ENCODE measurements at places on chromosomes 2 and 18.

DNA sequence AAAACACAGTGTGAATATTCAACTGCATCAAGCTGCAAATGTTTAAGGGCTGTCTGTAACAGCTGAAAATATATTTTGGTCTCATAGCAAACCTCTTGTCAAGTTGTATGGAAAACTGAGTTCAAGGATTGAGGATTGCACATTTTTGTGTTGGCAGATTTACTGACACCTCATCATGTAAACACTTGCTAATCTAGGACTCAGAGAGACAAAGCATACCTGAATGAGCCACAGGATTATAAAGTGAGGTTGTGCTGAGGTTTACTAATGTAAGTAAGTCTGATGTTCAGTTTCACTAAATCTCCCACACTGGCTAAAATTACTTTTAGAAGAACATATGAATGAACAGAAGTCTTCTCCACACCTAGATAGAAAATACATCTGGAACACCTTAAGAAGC is 1993.1 kb upstream of the CELF4 start:
- no peak for DNase-seq

DNA sequence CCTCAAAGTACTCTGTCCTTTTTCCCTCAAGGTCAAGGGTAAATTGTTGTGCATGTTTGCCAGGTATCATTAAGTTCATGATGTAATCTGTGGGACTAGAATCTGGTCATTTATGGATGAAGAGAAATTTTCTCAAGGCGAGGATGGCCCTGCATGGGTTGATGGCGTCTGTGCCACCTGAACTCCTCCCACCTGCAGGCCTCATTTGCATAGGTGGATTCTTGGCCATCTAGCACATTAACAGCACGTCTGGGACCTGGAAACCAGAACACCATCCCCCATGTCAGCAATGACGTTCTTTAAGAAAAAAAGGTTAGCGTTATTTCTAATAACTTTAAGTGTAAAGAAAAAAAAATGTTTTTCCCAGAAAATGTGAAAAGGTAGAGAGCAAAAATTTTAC is 145.8 kb downstream of the ESCO1 start:
- DNase-seq: no peak

DNA sequence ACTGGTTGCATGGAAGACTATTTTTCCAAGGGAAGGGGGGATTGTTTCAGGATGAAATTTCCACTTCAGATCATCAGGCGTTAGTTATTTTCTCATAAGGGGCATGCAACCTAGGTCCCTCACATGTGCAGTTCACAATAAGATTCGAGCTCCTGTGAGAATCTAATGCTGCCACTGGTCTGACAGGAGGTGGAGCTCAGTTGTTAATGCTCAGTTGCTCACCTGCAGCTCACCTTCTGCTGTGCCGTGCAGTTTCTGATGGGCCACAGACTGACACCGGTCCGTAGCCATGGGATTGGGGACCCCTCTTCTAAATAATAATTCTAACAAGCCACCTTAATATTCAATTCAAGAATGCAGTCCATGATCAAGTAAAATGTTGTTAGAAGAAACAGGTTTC is 34.9 kb downstream of the PLCL1 start:
- DNase-seq: no peak

DNA sequence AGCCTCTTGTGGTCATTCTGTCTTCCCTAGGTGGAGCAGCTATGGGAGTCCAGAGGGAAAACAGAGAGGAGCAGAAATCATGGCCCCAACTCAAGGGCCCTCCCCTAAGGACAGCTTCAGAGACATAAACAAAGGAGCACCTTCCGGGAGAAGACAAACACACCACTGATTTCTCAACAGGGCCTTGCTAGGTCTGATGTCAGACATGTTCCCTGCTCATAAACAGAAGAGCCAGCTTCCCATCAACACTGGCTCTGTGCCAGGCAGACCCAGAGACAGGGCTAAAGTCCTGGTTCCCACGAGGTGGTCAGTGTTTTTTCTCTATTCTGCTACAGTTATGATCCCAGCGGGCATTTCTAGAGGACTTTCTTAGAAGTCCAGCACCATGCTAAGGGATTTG is 19.3 kb downstream of the CXCR2 start:
- DNase-seq: no peak

GRCh38 chr2:17148407-17149145 is 369.7 kb downstream of the RAD51AP2 start:
- peak; percentile 47 for DNase-seq

DNA sequence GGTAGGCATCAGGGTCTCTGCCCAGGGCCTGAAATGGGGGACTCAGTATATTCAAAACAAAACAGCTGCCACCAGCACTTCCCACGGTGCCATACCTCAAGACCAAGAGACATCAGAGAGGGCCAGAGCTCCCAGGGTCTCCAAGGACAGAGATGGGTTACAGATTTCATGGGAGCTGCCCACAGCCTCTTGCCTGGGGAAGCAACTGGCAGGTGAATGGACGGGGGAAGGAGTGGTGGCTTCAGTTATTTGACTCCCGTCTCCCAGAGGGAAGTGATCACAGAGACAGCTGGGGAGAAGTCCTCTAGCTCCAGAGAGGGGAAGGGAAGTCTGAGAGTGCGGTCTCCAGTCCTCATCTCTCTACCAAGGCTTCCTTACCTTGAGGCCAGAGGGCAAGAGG is 15.8 kb upstream of the SFXN5 start:
- no peak for DNase-seq

DNA sequence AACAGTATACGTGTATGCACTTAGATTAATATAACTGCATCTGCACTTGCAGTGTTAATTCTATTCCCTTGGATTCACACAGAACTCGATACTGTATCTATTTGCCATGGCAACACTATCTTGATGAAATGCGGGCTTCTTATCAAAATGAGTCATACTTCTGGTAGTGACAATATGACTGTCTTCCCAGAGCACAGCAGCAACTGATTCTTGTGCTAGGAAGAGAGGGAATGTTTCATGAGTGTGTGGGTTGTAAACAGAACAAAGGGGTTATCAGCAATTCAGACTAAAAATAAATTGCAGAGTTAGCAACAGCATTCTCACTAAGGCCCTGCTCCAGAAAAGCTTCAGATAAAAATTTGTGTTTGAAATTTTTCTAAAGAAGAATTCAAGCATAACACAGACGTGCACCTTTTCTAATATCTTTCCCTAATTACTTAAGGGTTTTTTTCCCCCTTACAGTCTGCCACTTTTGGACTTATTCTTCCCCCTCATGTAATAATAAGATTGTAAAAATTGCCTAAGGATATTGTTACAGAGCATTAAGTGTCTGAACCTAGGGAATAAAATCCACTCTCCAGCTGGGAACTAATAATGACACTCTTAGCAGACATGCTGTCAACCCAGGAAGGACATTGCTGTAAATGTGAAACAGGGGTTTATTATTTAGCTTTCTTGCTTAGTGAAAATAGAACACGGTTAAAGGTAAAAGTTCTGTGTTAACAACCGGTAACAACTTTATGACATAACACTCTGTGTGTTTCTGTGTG is 99.9 kb upstream of the SLC38A11 start:
- no peak for DNase-seq

DNA sequence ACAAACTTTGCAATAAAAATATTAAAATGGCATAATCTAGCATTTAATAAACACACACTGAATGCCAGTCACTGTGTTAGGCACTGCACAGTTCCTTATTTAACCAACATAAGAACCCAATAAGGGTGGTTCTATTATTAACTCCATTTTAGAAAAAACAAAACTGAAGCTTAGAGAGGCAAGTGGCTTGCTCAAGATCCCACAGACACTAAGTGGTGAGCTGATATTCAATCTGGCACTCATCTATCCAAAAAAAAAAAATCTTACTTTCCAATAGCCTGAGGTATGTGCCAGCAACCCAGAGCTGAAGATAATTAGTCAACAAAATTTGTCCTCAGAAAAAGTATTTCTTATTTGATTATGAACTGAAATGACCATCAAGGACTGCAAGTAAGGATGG is 799 bp downstream of the CYTIP start:
- DNase-seq: peak; percentile 48

GRCh38 chr18:57576316-57576715 is 10.2 kb downstream of the FECH start:
- DNase-seq: no peak
